ENCODE measurements at places on chromosomes 1 and 21.

DNA sequence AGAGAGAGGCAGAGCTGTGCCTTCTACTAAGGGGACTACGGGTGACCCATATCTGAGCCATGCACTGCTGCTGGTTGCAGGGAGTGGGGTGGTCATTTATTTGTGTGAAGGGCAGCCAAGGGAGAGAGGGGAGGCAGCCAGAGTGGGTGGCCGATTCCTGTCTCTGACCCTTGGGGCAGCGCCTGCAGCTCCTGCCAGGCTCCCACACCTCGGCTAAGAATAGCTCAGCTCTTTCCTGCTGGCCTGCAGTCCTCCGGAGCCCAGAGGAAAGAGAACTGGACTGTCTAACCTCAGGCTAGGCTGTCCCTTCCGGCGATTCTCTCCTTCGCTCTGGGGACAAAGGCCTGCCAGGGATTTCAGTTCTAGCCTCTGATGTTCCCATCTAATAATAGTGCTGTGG lies 11.6 kb upstream of the CD34 start:
- no peak for DNase-seq

GRCh38 chr1:233343262-233343661 lies 15.7 kb downstream of the MAP3K21 start:
- DNase-seq, result no peak

GRCh38 chr1:19410393-19410792 lies 74.9 kb downstream of the CAPZB start:
- no peak for DNase-seq

- DNase-seq, result peak; percentile 82
Measured at GRCh38 chr21:38315122-38315521, 58.3 kb downstream of the KCNJ15 start.

DNA sequence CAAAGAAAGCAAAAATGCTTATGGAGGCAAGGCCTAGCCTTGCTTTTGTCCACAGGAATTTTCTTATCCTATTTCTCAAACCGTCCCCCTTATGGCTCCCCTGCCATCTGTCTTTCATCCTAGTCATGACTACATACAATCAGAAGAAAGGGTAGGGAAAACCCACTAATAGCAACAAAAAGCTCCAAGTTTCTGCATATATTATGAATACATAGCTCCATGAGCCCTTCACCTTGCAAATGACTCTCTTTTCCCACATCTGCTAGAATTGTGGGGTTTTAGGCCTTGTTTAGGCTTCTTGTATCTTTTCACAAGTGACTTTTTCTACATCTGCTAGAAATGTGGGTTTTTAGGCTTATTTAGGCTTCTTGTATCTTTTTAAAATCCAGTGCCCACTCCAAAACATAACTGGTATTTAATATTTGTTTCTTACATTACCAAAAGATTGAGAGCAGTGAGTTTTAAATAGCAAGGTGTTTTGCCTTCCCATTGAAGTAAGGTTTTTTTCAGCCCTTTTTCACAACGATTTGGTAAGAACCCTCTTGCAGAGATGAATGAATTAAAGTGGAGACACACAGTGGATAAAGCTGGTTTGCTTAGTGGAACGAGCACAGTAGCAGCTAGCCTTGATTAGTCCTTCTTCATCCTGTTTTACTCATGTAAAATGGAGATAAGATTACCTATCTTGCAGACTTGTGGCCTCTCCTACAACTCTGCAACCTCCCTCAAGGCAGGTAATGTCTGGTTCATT lies 4.4 kb downstream of the GADD45A start:
- no peak for DNase-seq

DNA sequence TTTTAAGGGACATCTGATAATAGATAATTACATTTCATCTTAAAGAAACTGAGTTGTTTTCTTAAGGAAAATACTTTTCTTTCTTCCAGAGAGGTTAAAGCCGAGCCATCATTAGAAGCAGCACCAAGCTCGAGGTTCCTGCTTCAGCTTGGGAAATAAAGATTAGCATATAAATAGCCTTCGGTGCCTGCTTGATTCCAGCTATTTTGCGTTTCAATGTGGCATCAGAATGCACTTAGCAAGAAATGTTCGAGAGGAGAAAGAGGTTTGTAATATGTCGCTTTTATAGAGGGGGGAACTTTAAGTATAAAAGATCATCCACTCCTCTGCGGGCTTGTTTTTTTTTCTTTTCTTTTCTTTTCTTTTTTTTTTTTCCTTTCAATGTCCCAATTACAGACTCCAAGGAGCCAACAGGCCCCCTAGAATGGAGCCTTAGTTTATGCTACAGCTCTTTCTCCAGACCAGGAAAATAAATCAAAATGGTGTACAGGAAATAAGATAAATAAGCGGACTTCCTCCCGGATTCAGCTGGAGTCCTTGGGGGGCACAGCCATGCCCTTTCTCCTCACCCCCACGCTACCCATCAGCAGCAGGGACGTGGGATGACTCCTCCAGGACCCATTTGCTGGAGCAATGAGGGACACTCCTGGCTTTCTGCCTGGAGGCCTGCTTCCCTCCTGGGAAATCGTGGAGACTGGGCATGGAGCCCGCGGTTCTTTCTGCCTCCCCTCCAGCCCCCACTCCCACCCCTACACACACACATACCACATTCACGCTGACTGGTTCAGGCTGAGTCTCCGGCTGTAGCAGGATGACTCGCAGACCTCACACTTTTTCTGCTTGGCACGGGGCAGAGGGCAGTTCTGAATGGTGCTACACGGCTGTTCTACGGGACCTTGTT lies 131.6 kb downstream of the RRAGC start:
- DNase-seq, result peak; percentile 88

DNA sequence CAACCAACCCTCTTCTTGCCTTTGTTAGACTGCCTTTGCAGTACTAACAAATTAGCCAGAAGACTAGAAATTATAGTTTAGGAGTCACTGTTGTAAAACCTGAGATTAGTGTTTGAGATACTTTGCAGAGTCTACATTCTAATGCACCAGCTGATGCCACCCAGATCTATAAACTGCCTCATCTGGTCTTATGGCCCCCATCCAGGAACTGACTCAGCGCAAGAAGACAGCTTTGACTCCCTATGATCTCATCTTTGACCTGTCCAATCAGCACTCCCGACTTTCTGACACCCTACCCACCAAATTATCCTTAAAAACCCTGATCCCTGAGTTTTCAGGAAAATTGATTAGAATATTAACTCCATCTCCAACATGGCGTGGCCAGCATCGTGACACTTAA lies 334.6 kb downstream of the RGS7 start:
- DNase-seq, result peak; percentile 44

- no peak for DNase-seq
Measured at GRCh38 chr21:38702196-38702595, 103.5 kb upstream of the ETS2 start.

DNA sequence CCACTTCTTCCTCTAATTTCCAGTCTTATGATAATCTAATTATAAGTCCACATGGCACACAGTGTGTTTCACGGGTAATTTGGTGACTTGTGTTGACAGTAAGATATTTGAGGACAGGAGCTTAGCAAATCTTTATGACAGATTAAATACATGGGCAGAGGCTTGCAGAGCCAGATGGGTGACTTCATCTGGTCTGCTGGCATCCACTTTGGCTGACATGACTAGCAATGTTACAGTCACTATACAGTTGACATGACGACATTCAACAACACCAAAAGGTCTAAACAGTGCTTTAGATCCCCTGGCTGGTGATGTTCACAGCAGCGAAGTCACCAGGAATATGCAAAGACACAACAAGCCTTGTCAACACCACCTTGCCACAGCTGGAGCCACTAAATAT lies 147.2 kb downstream of the ETS2 start:
- no peak for DNase-seq

GRCh38 chr1:205054013-205054412 lies 11.0 kb downstream of the CNTN2 start:
- DNase-seq, result no peak

- peak; percentile 54 for DNase-seq
Measured at GRCh38 chr1:39955547-39956539, 898 bp downstream of the MFSD2A start.

DNA sequence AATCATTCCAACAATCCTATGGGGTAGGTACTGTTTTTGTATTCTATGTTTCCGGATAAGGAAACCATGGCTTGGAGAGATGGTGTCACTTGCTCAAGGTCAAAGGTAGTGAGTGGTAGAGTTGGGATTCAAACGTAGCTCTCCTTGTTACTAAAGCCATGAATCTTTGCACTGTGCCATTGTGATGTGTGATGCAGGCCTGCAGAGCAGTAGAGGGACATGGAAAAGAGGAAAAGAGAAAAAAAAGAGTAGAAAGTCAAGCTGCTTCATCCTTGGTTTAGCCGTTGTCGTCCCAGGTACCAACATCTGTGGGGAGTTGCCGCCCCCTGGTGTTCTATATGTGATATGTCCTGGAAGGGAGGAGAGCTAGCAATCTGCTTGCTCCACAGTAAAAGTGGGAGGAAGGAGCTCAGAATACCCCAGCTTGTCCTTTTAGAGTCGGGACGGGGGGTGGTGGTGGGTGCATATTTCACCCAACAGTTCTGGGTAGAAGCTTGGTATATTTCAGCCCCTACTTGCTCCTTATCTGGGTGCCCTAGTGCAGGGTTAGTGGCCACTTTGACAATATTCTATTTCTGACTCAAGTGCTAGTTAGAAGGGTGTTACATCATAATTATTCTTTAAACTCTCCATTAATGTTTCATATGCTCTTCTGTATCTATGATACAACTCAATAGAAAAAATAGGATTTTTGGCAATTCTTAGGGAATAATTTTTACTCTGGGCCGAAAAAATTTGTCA lies 98.4 kb downstream of the EBNA1BP2 start:
- peak; percentile 65 for DNase-seq

GRCh38 chr21:34668803-34669148 lies at the start of gene CLIC6:
TSS of gene CLIC6 (plus strand) at chr21:34668994. CDS start at chr21:34669389, 395 bp downstream.
- no peak for DNase-seq

DNA sequence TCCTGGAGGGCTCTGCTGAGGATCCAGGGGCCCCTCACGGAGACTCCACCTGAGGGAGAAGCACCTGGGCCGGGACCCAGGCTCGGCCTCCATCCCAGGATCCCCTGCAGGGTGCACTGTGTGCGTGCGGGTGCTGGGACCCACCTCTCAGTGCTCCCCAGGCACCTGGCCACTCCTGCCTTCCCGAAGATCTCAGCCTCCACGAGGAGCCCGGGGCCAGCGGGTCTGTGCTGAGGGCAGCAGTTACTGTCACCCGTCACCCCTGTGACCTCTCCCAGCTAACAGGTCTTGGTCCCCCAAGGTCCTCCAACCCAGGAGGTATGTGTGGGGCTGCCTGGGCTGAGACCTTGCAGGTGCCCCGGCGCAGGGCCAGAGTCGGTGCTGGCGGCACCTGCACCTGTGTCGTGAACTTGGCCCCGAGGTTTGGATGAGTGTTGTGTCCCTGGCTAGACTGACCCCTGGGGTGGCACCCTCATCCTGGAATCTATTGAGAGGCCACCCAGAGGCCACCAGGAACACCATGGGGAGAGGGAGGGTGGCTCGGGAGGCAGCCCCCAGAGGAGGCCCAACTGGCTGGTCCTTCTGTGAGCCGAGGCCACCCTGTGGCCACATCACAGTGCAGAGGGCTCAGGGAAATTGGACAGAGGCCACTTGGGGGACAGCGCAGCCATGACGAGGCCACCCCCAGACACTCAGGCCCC lies 17.7 kb downstream of the MORN1 start:
- no peak for DNase-seq

DNA sequence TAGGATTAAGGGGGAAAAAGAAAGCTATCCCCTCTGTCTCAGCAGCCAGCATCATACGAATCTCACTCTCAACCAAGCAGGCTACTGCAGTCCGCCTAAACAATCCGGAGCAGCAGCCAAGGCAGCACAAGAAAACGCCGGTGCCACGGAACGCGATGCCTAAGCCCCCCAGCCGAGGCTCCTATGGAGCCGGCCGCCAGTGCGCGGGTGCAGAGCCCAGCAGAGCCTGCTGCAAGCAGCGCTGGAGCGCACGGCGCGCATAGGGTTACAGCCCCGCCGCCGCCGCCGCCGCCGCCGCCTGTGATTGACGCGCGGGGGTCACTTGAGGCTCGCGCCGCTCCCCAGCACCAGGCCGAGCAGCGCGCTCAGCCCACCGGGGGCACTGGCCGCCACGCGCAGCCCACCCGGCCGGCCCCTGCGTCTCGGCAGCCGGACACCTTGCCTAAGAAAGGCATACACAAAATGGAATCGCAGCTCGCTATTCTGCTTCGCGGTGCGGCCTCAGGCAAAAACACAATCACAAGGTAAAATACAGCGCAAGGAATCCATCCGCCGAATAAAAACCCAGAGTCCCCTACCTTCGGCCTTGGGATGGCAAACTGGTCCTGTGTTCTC lies 780 bp downstream of the HIVEP3 start:
- DNase-seq, result no peak

DNA sequence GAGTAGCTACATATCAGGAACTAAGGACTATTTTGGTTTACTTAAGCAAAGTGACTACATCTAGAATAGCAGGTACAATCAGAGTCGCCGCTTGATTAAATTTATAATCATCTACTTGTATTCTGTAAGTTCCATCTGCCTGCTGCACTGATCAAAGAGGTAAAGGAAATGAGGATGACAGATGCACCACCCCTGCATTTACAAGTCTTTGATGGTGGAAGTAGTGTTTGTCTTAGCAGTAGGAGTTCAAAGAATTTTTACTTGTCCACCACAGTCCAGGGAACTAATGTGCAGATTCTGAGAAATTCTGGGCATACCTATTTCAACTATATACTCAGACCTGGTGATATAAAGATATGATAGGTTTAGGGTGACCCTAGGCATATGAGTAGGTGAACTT lies 184.1 kb upstream of the IVNS1ABP start:
- no peak for DNase-seq

DNA sequence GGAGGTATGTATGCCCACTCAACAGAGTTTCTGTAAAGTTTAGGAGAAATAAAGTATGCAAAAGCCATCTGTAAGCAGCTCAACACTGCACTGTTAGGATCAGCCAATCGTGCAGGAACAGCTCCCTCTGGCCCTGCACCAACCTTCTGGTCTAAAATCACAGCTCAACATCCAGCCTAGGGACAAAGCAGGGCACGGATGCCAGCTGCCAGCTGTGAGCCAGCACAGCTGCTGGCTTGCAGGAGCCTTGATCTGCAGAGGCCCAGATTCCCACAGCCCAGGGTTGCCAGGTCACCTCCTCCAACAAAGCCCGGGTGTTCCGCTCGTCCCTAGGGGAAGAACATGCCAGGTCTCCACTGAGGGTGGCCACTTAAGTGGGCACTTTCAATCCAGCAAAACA lies 8.6 kb downstream of the ACOT7 start:
- DNase-seq, result no peak

DNA sequence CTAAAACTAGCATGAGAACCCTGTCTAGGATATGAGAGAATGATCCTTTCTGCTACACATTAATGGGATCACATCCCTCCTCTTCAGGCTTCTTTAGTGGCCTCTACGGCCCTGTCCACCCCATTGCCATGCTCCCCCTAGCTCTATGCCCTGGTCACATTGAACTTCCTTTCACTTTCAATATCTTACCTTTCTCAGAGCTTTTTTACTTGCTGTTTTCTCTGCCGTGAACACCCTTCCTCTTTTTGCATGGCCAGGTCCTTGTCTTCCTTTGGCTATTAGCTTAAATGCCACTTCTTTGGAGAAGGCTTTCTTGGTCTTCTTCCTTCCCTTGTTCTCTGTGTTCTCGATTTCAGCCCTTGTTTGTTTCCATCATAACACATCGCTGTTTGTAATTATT lies 97.4 kb downstream of the GIPC2 start:
- DNase-seq, result no peak

- no peak for DNase-seq
Measured at GRCh38 chr1:56432166-56432971, 147.0 kb downstream of the PLPP3 start.

- no peak for DNase-seq
Measured at GRCh38 chr1:232872738-232873137, 67.5 kb downstream of the MAP10 start.

- DNase-seq, result peak; percentile 88
Measured at GRCh38 chr1:156104065-156104810, 10.3 kb upstream of the LMNA start.

- peak; percentile 70 for DNase-seq
Measured at GRCh38 chr1:94036730-94037129, 84.2 kb downstream of the ABCA4 start.
